Stimulated activated CD8-positive, alpha-beta memory T cell treated with anti-CD3 and anti-CD28 coated beads, Interleukin-4, amount 100 ng/mL, for 1 hour (primary cell): ENCODE measurements at places on chromosomes 6 and 20.

DNA sequence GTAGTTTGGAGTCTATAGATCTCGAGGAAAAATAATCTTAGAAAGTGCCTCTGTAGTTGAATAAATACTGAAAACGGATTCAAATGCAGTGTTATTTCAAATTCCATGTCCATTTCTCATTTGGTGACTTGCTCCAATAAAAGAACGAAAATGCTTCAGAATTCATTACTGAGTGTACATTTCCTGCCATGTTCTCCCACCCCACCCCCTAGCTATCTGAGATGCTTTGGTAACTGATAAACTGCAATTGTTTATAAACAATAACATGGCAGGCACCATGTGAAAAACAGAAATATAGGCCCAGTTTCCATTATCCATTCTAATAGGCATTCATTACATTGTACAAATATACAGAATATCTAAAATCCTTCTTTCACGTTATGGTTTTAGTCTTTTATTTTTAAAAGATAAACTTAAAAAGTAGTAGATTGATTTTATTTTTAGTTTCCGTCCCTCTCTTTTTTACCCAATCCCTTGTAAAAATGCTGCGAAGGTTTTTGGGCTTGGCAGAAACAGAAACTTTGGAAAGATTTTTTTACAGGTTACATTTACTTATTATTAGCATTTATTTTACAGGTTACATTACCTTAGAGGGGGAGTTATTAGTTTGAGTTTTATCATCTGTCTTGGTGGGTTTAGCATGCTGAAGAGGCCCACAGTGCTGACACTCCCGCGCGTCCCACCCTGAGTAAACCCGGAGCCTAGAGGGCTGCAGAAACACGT, 1.5 kb downstream of the FAM162B start:
- DNase-seq = no peak

GRCh38 chr6:166830185-166830890, 126.0 kb downstream of the RNASET2 start:
- no peak for DNase-seq

- no peak for DNase-seq
Measured at GRCh38 chr6:157732416-157733161, 90.5 kb upstream of the SNX9 start.

GRCh38 chr6:21753241-21754108, 159.9 kb downstream of the SOX4 start:
- no peak for DNase-seq

DNA sequence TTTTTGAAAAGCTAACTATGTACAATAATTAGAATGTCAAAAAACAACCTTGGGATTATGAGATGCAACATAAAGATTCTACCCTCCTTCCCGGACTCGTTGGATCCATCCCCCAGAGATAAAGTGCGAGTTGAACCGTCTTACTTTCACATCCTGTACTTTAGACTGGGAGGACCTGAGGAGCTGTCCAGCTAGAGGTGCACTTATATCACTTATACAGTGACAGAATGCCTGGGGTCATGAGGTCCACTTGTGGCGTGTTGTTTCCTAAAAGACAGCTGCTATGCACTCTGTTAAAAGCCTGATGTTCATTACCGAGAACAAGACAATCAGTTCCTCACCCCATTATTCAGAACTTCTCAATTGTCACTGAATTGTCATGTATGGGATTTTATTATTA, 2.1 kb downstream of the CDS2 start:
- no peak for DNase-seq

DNA sequence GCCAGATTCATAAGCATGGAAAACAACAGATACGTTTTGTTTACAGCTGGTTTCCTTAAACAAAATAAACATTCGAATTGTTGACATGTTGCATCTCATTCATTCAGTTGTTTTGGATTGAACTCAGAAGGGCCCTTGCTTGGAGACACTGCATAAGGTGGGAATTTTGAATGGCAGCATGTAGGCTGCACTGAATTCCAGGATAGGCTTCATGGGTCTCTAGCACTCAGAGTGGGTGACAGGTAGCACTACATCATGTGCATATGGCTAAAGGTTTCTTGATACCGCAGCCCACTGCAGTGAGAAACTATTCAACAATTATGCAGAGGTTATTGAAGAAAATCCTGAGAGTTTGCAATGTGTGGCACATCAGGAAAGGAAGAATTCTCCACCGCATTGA, 1.6 kb downstream of the BEND6 start:
- DNase-seq = no peak

- DNase-seq = no peak
Measured at GRCh38 chr6:9455864-9456658, 958.8 kb downstream of the TFAP2A start.

DNA sequence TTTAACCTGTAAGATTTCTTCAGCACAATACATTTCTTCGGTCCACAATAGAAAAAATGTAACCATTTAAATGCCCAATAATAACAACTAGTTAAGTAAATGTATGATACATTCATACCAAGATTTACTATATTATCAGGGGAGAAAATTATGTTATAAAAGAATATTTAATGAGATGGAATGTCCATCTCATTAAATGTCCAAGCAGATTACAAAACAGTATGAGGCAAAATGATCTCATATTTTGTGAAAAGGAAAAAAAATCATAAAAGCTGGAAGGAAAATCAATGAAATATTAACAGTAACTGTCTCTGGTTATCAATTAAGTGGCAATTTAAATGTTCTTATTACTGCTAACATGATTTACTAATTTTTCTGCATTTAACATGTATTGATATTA, 10.1 kb upstream of the HEY2 start:
- DNase-seq = no peak

DNA sequence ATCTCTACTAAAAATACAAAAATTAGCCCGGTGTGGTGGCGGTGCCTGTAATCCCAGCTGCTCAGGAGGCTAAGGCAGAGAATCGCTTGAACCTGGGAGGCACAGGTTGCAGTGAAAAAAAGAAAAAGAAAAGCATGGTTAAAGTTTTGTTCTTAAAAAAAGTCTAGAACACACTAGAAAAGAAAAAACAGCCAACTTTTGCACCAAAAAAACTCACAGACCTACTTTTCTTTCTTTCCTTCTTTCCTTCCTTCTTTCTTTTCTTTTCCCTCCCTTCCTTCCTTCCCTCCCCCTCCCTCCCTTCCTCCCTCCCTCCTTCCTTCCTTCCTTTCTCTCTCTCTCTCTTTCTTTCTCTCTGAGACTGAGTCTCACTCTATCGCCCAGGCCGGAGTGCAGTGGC, 204.4 kb downstream of the BTBD9 start:
- no peak for DNase-seq

DNA sequence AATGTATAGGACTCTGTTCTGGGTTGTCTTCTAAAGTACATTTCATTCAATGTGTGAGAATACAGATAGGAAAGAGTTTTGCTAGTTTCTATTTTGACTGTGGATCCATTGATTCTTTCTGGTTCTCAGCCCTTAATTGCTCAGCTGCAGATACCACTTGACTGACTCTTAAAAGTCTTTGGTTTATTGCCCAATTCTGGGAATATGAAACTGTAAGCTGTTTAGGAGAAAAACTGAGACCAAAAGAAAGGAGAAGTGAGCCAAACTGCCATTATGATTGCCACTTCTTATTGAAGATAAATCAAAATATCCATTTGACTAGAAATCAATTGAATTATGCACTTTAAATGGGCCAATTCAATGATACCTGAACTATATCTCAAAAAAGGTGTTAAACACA, 211.4 kb downstream of the ESR1 start:
- no peak for DNase-seq

GRCh38 chr6:120918137-120918536, 416.1 kb downstream of the TBC1D32 start:
- no peak for DNase-seq

- no peak for DNase-seq
Measured at GRCh38 chr6:143676437-143677045, 1.2 kb upstream of the PHACTR2 start.

DNA sequence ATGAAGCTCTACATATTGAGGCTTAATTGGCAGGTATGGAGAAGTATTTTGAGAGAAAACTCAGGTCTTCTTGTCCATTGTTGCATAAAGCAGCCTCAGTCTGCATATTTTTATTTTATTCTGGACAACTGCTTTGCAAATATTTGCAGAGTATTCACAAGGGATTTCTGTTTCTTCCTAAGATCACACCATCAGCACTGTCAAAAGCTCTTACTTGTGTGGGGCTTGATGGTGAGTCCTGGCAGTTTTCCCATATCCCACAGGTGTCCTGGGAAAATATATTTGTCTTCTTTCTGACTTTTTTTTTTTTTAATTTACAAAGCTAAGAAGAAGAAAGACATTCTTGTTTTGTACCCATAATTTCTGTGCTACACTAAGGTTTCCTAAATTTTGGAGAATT, 16.9 kb upstream of the MLIP start:
- no peak for DNase-seq

DNA sequence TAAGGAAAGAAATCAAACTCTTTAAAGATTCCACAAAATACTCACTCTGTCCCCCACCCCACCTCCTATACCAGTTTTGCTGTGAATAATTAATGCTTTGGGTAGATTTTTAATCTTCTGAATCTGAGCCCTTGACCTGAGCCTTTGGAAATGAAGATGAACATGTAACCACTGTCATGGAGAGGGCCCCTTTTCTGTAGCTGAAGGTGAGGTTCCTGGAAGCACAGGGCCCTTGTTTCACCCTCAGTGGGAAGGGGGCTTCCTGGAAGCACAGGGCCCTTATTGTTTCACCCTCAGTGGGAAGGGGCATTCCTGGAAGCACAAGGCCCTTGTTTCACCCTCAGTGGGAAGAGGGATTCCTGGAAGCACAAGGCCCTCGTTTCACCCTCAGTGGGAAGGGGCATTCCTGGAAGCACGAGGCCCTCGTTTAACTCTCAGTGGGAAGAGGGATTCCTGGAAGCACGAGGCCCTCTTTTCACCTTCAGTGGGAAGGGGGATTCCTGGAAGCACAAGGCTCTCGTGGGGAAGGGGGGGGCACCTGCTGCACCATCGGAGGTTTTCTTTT, 75.7 kb downstream of the DACT2 start:
- no peak for DNase-seq

DNA sequence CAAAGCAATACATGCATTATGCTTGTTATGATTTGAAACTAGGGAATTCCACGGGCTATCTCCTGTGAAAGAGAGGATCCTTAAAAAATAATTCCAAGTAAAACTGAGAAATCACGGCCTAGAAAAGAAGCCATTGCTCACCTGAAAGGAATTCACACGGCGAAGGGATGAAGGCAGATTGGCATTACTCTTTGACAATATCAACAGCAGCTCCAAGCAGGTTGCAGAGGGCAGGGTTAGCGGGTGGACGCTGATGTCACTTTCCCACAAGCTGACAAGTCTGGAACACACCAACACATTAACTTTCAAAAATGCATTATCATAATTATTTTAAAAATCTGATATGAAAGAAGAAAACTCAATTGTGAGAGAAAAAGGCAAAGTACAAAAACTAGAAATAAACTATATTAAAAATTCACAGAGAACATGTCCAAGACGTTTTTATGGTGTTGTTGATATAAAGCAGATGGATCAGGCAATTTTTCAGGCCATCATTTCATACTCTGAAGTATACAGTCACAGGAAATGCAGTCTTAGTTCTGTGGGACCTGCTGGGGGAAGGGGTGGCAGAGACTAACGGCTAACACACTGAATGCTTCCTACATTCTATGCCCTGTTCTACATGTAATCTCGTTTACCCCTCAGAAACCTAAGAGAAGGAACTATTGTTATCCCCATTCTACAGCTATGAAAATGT, 108.3 kb downstream of the UBE3D start:
- DNase-seq = no peak

DNA sequence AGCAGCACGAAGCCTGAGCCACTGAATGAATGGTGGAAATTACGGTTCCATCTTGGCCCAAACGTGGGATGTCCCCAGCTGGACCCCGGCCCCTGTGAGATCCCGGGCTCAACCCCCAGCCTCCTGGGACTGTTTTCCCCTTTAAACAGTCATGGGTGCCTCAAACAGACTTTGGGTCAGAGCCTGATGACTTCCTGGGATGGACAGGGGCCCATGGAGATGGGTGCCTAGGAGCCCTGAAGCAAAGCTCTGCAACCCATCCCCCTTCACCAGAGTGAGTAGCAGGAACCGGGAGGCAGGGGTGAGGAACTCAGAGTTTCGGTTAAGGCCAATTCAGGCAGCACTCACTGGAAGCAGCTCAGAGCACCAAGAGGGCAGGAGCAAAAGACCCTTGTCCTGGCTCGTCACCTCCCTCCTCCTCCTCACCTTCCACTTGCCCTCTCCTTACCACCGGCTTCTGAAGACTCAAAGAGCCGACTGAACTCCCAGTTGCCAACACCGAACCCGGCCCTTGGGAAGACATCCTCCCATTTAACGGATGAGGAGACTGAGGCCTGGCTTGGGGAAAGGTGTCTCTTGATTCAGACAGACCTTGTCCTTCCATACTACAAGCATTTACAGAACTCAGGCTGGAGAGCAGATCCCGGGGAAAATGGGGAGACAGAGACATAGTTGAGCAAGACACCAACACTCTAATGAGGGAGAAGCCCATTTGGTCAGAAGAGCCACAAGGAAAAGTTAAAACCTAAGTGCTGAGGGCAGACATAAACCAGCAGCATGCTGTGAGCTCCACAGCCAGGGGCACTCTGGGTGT, 14.9 kb upstream of the TLDC2 start:
- no peak for DNase-seq

DNA sequence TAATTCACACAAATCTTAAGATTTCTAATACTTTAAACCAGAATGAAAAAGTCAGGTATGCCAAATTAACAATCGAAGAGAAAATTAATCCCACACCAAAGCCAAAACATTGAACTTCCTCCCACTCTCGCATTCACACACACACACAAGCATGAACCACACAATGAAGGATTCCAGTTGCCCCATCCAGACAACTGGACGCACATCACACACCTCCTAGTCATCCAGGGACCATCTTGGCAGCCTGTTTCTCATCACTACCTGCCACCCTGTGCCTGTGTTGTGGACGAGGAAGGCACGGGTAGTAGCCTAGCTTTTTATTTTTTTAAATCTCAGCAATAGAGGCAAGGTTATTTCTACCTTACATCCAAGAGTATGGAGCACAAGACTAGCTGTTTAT, 15.2 kb downstream of the B4GALT5 start:
- no peak for DNase-seq
